ENCODE measurements at places on chromosomes 13 and 19. TPM values are rescaled to one million over a fixed set of nuclear protein-coding genes. Genes with fewer than 3 reads are reported as not detected.

AXL gene
- 24.0 TPM for total RNA-seq

GRCh38 chr13:93356469-93356868 is 129.9 kb downstream of the GPC6 start:
- H3K27me3 ChIP-seq, result no peaks in the 10 kb centered on the region
- DNase-seq, result no peak
- H3K36me3 ChIP-seq, result no peaks in the 10 kb centered on the region
- H3K27ac ChIP-seq, result no peak overlapping the region

- H3K4me1 ChIP-seq, result no peaks in the 10 kb centered on the region
- no peaks in the 10 kb centered on the region for H3K27me3 ChIP-seq
- no peak overlapping the region for H3K4me3 ChIP-seq
- H3K27ac ChIP-seq, result no peak overlapping the region
- no peaks in the 10 kb centered on the region for H3K36me3 ChIP-seq
- DNase-seq, result no peak
Measured at GRCh38 chr13:49927755-49928154, 8.4 kb downstream of the SPRYD7 start.

- no peaks in the 10 kb centered on the region for H3K36me3 ChIP-seq
- H3K27me3 ChIP-seq, result no peaks in the 10 kb centered on the region
- no peak overlapping the region for H3K27ac ChIP-seq
- no peaks in the 10 kb centered on the region for H3K4me1 ChIP-seq
- DNase-seq, result no peak
Measured at GRCh38 chr19:32880622-32881021, 11.1 kb upstream of the SLC7A9 start.

Measured in ovary (tissue), 10 donors.